ENCODE measurements at places on chromosomes 7 and 10.

GRCh38 chr10:89690027-89690426 is 11.4 kb upstream of the KIF20B start:
- no peak for DNase-seq

- no peak for DNase-seq
Observed at GRCh38 chr10:25867321-25867720, 66.7 kb upstream of the MYO3A start.

GRCh38 chr10:7406712-7407333 is 4.0 kb downstream of the SFMBT2 start:
- DNase-seq, result no peak

- DNase-seq, result no peak
Observed at GRCh38 chr10:110558041-110558440, 9.5 kb upstream of the SMC3 start.

- no peak for DNase-seq
Observed at GRCh38 chr10:129199826-129200225, 267.2 kb upstream of the MGMT start.

DNA sequence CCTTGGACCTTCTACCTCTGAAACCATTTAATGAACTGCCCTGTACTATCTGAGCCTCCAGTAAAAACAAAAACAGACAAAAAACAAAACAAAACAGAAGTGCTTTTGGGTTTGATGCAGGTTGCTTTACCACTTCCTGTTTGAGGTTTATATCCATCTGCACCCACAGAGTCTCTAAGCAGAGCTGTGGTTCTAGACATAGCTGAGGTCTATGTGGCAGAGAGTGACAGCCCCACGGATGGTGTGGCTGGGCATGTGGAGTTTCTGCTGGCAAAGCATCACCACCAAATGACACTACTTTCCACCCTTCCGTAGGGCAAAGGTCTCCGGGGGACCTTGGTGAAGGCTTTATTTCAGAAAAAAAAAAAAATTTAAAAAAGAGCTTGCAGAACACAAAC is 754.2 kb downstream of the GRID1 start:
- DNase-seq, result peak; percentile 36

GRCh38 chr7:7395785-7396184 is 139.9 kb downstream of the COL28A1 start:
- DNase-seq, result no peak

DNA sequence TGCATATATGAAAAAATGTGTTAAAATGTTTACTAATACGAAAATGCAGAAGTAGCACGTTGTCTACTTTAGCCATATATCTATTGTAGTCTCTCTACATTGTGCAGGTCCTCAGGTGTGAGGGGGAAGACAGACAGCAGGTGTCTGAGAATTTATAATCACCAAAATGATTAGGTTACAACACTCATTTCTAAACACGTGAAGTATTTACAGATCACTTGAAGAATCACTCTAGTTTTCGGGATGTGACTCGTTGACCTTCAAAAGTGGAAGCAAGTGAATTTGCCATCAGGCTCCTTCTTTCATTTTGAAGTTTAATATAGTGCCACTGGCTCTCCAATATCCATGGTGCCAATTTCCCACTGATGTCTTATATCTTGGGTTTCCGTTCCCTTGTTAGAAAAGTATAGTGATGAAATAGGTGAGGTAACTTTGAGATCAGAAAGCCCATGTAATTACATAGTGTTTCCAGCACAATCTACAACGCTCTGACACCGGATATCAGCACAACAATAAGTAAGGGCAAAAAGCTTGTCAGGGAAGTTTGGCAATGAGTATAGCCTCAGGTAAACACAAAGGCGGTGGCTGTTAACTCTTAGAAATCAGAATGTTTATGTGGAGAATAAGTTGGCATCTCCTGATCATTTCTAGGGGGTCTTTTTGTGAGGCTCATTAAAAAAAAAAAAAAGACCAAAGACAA is 57.5 kb upstream of the SP4 start:
- no peak for DNase-seq

- DNase-seq, result no peak
Observed at GRCh38 chr7:136050462-136050847, 73.3 kb upstream of the MTPN start.

- DNase-seq, result peak; percentile 47
Observed at GRCh38 chr7:39633563-39634477, 10.4 kb downstream of the RALA start.

DNA sequence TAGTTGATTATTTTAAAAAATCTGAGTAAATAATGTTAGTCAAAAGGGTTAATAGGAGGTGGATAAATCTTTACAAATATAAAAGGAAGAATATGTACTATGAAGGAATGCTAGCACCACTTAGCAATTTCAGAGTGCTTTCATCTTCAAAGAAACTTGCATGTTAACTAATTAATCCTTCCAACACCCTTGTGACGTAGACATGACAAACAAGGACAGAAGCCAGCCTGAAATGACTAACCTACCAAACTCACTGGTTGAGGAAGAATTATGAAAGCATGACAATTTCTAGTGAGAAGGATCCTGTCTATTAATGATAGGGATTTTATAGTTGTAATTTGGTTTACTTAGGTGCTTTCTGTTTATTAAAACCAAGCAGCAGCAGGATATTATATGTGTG is 468.0 kb upstream of the FZD8 start:
- no peak for DNase-seq

DNA sequence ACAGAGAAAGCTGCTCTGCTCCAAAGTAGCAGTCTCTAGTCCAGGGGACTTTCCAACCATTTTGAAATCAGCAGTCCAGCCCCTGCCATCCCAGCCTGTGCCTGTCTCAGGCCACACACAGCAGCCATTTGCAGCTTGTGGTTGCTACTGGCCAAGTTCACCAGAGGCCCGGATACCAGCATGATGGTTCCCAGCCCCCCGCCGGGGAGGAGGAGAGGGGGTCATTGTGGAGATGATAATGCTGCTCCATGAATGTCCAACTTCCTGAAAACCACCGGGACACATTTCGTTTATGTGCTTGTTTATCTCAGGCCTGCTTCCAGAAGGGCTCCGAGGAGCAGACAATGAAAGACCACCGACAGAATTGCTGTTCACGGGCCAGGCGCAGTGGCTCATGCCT is 160.0 kb downstream of the UBE2H start:
- DNase-seq, result no peak

DNA sequence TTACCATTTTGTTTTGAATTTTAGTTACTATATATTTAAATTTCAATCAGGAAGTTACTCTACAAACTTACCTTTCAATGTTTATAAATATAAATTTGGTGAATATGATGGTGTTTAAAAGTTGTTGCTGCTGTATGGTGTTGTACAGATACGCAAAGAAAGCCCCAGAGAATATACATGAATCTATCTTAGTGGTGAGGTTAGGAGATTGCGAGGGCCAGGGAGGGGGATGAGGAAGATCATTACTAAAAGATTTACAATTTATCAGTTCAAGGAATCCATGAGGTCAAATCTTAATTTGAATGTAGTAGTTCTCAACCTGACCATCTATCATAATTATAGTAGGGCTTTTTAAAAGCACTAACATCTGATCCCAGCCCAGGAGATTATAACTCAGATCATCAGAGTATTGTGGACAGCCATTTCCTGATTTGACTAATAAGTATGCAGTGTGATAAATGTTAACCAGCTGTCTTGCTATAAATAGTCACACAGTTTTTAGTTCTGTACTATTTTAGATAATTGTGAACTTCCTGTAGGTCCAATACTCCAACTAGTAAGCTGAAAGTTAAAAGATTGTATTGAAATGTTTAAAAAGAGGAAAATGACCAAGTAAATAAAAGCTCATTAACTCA is 23.6 kb downstream of the FAM3C start:
- DNase-seq, result no peak

- no peak for DNase-seq
Observed at GRCh38 chr10:49310901-49311554, 12.1 kb downstream of the C10orf71 start.

DNA sequence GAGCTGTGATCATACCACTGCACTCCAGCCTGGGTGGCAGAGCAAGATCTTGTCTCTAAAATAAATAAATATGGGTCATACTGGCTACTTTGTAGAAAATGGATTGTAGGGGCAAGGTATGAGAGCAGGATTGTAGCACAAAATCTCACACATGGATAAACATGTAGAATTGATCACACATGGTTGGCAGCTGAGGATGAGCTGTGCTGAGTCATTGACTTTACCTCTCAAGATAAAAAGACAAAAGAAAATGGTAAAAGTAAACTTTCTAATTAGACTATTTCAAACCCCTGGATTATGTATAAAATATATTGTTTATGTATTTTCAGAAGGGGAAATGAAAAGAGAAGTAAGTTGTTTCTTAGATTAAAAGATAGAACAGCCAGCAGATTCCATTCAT is 69.3 kb downstream of the APBB1IP start:
- no peak for DNase-seq

DNA sequence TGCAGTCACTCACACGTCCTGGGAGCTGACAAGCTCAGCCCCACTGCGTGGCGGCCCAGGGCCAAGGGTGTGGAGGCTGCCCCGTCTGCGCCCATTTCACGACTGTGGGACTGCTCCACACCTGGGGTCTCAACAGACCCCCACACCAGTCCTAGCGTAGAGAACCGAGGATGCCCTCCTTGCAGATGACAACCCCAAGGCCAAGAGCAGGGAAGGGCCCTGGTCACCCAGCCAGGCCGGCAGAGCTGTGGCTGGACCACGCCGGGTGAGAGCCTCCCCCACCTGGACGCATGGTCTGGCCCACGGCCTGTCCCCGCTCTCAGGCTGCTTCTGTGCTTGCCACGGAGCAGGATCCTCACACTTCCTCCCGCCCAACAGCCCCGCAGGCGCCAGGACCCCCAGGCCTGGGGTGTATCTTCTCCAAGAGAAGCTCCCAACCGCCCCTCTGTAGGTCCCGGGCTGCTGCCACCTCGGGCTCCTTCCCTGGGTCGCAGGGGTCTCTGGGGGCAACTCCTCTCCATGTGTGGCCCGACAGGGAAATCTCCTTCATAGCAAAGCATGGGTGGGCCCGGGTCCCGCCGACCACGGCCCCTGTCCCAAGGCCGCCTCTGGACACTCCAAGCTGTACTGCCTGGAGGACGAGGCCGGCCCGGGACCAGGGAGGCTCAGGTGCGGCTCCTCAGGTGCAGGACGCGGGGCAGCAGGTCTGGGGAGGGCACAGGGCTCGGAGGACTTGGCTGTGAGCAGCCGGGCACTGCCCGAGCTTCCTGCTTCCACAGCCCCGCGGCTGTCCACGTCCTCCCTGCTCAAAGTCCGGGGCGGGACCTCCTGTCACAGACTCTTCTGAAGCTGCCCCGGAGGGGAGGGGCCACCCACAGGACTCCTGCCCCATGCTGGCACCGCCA is 88.8 kb downstream of the FOXL3 start:
- no peak for DNase-seq

DNA sequence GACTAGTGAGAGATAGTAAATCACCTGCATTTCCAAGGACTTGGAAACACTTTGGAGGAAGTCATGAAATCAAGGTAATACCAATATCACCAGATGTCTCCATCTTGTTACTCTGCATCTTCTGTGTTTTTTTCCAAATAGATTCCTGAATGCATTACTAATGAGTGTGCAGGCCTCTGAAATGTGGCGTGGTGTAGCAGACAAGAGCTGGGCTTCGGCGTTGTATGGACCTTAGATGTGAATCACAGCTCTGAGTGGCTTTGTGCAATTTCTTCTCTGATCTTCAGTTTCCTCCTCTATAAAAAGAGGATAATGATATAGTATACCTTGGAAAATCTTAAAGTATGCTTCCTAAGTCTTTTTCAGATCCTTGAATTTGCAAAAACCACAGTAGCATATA is 9.6 kb upstream of the MYPN start:
- no peak for DNase-seq

GRCh38 chr10:122281018-122281626 is 10.0 kb downstream of the BTBD16 start:
- DNase-seq, result no peak

DNA sequence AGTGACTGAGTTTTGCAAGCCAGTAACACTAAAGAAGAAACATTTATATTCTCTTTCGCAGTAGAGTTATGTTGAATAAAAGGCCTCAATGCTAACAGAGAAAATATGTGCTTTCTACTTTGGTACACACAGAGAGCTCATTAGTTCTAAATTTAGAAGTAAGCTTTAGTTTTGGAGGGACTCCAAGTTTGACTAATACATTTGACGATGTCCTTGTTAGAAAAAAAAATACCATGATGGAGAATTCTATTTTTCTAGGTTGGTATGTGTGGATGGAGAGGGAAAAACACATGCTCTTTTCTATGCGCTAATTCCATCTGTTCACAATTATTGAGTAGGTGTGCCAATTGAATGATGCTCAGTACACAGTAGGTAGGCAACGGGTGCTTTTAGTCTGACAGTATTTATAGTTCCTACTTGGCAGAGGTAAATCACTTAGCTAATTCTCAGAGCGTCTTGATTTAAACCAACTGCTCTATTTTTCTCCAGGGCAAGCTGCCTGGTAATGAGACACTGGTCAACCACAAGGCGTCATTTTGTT is 327.2 kb upstream of the AKR1E2 start:
- DNase-seq, result no peak

- DNase-seq, result peak; percentile 37
Observed at GRCh38 chr10:74738985-74739567, 87.3 kb upstream of the KAT6B start.

DNA sequence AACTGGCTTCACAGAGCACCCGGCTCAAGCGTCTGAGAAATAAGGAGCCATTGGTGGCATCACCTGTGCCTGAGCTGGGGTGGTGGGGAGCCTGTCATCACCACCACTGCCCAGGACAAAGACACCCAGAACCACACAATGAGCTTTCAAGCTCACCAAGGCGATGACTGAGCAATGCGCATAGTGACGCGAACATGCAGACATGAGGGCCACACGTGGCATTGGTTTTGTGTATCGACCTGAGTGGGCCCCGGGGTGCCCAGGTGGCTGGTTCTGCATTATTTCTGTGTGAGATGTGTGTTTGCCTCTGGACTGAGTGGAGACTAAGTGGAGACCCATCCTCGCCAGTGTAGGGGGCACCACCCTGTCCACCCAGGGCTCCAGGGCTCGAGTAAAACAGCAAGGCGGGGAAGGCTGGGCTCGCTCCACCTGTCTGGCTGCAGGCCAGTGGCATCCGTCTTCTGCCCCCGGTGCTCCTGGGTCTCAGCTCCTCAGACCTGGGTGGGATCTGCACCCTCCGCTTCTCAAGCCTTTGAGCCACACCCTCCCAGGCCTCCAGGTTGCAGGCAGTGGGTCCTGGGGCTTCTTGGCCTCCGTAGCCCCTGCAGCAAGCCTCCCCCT is 92.6 kb downstream of the DIP2C start:
- DNase-seq, result no peak

- no peak for DNase-seq
Observed at GRCh38 chr7:156751319-156751718, 110.7 kb downstream of the RNF32 start.

GRCh38 chr7:2759736-2760097 is 71.7 kb downstream of the AMZ1 start:
- no peak for DNase-seq

- DNase-seq, result no peak
Observed at GRCh38 chr10:130637089-130637676, 501.0 kb downstream of the GLRX3 start.

- DNase-seq, result no peak
Observed at GRCh38 chr10:85604136-85604725, 762.4 kb downstream of the GRID1 start.

Measured in CD4-positive, alpha-beta T cell treated with Interleukin-15 for 1 hour (primary cell).